ENCODE measurements at places on chromosomes 4 and X.

DNA sequence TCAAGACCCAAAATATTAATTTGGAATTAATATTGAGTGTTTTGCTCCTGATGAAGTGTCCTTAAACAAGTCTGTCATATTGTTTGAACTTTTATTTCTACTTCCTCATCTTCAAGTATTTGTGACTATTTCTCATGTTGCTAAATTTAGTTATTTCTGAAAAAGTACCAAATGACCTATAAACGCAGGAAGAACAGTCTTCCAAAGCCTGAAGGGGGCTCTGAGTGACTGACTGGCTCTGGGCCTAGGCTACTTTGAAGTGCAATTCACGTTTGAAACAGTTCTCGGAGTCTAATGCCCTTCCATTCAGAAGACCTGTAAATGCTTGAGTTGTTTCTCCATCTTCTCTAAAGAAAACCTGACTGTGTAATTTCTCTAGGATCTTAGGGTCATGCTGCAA, 26.5 kb downstream of the GALNT7 start:
- no peak for DNase-seq

DNA sequence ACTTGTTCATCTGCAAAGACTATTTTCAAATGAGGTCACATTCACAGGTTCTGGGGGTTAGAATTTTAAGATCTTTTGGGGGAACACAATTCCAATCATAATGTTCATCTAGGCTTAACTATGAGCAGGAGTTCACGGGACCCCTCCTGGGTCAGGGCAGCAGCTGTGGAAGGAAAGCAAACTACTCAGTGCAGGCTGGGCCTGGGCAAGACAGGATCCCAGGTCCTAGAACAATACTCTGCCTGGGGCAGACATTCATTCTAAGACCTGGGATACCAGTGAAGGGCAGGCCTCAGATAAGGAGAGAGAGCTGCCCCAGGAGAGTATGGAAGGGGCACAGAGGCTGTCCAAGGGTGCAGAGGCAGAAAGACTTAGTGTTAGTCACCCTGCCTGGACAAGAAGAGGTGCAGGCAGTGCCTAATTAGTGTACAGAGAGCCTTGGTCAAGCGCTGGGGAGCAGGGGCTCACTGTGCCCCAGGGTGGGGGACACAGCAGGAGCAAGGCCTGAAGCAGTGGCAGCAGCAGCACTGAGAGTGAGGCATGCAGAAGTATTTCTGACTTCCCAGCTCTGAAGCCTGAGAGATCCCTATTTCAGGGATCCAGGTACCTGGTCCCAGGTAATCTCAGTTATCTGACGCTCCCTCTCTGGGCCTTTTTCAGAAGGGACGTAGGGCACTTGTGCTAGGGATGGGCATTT, 123.0 kb upstream of the MAMLD1 start:
- DNase-seq: no peak

DNA sequence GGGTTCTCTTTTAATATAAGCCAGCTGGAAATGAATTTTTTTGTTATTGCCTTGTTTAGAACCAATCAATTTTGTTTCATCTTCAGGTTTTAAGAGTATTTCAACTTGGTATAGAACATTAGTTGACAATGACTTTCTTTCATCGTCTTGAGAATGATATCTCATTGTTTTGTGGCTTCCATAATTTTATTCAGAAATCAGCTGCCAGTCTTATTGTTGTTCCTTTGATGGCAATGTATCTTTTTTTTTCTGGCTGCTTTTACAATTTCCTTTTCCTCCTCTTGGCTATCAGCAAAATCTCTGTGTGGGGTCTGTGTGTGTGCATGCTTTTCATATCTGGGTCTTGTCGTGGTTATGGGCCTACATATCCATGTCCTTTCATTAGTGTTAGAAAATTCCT, 1536.4 kb upstream of the TENM3 start:
- DNase-seq: no peak

- DNase-seq: peak; percentile 27
These were observed 58.6 kb upstream of the MSX1 start for GRCh38 chr4:4800646-4801408.

DNA sequence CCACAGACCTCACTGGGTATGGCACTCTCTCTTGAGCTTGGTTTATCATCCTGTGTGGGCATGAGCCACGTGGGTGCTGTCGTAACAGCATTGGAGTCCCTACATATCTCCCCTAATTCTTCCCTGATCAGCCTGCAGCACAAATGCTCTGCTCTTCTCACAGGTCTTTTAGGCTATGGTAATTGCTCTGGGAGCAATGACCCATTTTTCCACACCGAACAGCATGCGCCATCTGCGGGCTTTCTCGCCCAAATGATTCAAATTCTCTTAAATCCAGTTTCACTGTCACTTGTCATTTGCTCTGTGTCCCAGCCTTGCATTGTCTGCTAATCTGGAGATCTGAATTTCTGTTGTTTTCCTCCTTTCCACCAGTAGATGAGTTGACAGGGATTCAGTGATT, 48.9 kb upstream of the GATB start:
- DNase-seq: no peak

DNA sequence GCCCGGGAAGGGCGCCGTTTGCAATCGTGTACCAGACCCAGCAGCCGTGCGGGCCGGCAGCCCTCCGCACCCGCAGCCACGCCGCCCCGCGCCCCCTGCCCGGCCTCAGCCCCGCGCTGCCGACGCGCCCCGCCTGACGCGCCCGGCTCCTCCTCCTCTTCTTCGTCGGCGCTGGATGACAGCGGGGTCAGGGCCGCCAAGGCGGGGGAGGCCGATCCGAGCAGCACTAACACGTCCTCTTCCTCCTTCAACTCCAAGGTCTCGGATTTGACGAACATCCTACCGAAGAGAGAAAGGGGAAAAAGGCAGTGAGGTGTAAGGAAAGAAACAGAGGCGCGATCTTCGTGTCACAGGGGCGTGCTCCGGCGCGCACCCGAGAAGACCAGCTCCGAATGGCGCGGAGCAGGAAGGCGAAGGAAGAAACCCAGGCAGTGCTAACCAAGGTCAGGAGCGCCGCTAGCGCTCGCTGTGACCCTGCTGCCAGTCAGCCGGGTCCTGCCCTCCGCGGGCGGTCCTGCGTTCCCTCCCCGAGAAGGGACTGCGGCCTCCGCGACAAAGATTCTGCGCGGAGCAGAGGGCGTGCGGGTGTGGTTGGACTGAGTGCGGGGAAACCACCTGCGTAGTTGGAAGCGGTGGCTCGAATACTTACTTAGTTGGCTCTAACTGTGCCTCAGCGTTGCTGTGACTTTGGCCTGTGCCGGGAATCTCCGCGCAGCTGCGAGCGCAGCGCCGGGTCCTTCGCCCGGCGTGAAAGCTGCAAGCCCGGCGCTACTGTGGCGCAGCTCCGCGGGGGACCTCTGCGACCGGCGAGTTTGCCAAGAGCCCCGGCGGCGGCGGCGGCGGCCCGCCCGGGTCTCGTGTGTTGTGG, 548 bp downstream of the NEUROG2 start:
- DNase-seq: peak; percentile 51

GRCh38 chr4:54368281-54369265, 139.5 kb downstream of the PDGFRA start:
- DNase-seq: no peak

DNA sequence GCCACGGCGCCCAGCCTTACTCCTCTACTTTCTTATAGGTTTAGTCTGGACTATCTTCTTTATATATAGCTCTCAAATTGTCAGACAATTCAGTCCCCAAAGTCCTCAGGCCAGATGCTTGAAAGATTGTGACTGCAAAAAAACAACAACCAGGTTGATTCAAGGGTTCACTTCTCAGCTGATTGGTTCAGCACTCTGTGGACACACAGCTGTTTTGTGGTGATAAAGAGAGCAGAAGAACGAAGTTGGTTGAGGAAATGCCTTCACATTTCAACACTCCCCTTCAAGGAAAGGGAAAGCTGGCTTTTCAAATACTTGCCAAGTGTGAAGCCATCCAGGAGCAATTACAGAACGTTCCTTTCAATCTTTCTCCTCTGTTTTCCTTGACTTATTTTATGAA, 166.8 kb downstream of the SHROOM3 start:
- DNase-seq: peak; percentile 31

DNA sequence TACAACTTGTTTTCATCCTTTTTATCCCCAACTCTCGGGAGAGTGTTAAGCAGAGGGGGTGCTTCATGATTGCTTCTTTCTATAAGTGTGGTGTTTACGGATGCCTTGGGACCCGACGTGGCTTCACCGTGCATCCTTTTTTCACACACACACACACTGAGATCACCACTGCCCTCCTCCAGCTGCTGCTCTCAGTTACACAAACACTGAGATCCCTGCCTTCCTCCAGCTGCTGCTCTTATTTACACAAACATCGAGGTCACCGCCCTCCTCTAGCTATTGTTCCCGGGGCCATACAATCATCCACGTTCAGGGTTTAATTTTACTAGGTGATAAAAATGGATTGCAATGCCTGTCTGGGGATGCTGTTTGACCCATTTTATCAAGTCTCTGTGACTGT, 155.4 kb upstream of the FAM9B start:
- no peak for DNase-seq

Measured in kidney tubule cell (primary cell).